ENCODE measurements at places on chromosomes 6 and 20.
A peak's percentile ranks its signal among the peaks of the same experiment; 100 is the strongest.

DNA sequence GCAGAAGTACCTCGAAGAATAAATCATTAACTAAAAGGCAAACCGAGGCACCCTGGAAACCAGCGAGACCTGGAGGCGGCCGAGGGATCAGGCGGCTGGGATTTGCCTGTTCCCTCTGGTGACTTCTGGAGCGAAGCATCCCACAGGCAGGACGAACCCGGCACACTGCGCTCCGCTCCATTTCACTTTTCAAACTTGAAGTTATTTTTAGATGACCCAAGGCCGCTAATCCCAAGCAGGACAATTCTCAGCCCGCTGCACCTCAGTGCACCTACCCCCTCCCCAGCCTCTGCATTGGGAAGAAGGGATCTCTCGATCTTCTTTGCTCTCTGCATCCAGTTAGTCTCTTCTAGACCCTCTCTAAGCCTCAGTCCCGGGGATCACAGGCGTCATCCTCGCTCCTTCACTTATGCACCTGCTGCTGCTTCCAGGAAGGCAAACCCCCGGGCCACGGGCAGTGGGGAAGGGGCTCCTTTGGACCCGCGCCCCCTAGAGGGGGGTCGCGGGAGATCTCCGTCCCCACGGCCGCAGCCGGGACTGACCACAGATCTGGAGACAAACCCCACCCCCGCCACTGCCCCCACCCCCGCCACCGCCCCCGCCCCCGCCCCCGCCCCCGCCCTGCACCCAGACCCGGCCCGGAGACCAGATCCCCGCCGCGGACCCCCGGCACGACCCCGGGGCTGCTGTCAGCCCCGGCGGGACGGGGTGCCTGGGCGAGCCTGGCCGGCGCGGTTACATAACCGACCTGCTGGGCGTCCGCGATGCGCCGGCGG, 636 bp downstream of the RCAN2 start:
- DNase-seq: no peak

- peak; percentile 26 for DNase-seq
Observed at GRCh38 chr6:26311012-26311384, 54.0 kb upstream of the BTN3A2 start.

GRCh38 chr6:161829291-161829729, 555.4 kb upstream of the AGPAT4 start:
- no peak for DNase-seq

GRCh38 chr20:6184086-6184485, 61.3 kb upstream of the FERMT1 start:
- DNase-seq: no peak

GRCh38 chr20:50194831-50195523, 4.3 kb downstream of the CEBPB start:
- no peak for DNase-seq

- DNase-seq: no peak
Observed at GRCh38 chr6:159836718-159837490, 36.8 kb downstream of the PNLDC1 start.

DNA sequence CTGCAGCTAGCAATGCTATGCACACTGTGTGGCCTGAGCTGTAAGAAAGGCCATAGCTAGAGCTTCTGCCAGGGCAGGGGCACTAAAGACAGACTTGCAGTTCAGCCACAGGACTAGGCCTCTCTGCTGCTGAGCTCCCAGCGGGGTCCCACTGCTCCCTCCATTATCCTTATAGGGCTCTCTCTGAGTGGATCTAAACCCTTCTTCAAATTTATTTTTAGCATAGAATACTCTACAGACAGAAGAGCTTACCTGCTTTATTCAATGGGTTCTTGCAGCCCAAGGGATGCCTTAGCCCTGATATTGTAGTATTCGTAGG, 100.9 kb upstream of the MLN start:
- no peak for DNase-seq

- DNase-seq: no peak
Observed at GRCh38 chr20:54043076-54043967, 27.1 kb downstream of the BCAS1 start.

- DNase-seq: peak; percentile 48
Observed at GRCh38 chr20:32574296-32575226, 10.6 kb downstream of the NOL4L start.

DNA sequence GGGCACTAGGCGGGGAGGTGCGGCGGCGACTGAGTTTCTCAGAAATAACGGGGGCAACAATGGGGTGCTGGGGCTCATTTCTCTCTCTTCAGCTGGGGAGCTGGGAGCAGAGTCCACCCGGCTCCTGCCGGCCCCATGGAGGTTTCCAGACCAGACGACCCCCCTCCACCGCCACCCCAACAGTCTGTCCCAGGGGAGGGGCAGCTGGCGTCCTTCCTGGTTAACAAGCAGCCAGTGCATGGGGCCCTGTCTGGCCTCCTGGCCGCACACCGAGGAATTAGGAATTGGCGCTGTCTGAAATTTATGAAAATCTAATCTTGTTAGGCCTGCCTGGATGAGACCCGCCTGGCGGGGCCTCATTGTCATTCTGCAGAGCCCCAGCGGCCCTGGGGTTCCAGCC, 42.4 kb downstream of the PMEPA1 start:
- DNase-seq: no peak

DNA sequence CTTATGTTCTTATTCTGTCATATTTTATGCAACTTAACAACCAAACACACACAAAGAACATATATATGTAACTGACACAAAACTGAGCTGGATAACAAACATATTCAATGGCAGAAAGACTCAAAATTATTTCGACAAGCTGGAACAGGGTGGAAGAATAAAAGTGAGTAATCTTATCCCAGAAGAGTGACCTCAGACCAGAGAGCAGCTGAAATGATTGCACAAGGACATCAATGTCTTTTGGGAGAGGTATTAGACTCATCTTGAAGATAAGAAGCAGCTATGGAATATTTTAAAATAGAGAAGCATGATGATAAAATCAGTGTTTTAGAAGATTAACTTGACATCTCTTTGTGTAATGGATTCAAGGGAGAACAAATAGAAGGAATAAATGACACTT, 191.6 kb upstream of the PRDM1 start:
- DNase-seq: no peak

- no peak for DNase-seq
Observed at GRCh38 chr6:132192631-132193030, 208.6 kb downstream of the MOXD1 start.

- DNase-seq: no peak
Observed at GRCh38 chr6:152055517-152055916, 248.0 kb downstream of the ESR1 start.

- DNase-seq: no peak
Observed at GRCh38 chr6:235763-236360, 56.4 kb upstream of the DUSP22 start.

- no peak for DNase-seq
Observed at GRCh38 chr6:30799210-30799609, 54.9 kb upstream of the IER3 start.

- no peak for DNase-seq
Observed at GRCh38 chr6:135866445-135867123, 15.1 kb downstream of the PDE7B start.

GRCh38 chr6:156953479-156954146, 176.4 kb downstream of the ARID1B start:
- DNase-seq: no peak

GRCh38 chr6:15444881-15445280, 199.0 kb downstream of the JARID2 start:
- DNase-seq: no peak

DNA sequence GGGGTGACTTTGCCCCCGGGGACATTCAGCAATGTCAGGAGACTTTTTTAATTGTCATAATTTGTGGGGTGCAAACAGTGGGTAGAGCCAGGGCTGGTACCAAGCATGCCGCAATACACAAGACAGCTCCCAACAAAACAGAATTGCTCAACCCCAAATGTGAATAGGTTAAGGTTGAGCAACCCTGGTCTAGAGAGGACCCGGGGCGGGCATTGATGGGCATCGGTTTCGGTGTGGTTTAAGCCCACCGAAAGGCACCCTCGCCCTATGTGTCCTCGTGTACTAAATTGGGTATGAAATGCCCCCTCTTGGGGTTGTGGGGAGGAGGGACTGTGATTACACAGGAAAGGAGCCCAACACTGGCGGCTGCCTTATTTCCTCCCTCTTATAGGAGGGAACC, 36.0 kb downstream of the KIAA1755 start:
- DNase-seq: no peak

DNA sequence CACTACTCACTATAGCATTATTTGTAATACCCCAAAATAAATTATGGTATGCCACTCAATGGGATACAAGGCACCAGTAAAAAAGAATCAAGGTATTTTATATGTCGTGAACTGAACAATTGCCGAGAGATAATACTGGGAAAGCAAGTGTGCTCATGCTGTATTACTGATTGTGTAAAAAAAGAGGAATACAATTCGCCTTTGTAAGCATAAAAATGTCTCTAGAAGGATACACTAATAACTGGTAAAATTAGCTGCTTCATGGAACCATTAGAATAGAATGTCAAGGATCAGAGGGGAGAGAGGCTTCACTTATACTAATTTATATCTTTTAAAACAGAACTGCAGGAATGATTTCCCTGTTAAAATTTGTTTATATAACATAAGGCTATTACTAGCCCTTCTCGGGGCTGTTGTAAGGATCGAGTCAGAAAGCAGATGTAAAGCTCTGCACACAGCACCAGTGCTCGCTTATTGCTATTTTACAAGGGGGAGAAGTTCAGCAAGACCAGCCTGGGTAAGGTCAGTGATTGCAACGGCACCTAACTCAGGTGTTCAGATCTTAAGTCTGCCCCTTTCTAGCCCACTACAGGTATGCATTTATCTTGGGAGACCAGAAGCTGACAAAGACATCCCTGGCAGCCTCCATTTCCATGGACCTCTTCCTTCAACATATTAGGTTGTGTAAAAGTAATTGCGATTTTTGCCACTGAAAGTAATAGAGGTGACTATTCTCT, 61.6 kb downstream of the MYH7B start:
- DNase-seq: no peak

GRCh38 chr6:108186226-108186625, 20.4 kb downstream of the NR2E1 start:
- DNase-seq: no peak

DNA sequence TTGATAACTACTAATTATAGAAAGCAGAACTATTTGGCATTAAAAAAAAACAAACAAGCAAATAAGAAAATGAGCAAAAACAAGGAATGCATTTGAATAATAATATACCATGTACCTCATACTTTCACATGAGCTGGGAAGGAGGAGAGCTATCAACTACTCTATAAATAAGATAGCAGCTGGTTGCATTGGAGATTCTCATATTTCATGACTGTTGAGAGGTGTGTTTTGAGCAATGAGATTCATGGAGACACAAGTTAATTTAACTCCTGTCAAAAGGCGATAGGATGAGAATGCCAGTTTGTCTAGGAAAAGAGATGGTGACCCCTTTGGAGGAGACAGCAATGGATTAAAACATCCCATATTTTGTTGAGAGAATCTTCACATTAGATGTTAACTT, 348.8 kb upstream of the SPTLC3 start:
- DNase-seq: no peak

- no peak for DNase-seq
Observed at GRCh38 chr6:132466952-132467351, 46.0 kb downstream of the STX7 start.

DNA sequence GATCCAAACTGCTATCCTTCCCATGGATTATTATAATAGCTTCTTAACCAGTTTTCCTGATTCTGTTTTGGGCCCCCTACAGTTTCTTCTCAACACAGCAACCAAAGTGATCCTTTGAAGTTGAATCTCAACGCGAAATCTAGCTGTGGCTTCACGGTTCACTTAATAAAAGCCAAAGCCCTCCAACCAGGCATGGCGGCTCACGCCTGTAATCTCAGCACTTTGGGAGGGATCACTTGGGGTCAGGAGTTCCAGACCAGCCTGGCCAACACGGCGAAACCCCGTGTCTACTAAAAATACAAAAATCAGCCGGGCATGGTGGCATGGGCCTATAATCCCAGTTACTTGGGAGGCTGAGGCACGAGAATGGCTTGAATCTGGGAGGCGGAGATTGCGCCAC, 3.3 kb downstream of the RMND1 start:
- DNase-seq: no peak

- no peak for DNase-seq
Observed at GRCh38 chr6:14016432-14016831, 91.7 kb downstream of the RNF182 start.

GRCh38 chr6:150004101-150004782, 21.1 kb downstream of the RAET1L start:
- DNase-seq: peak; percentile 66

GRCh38 chr6:41642090-41642959, 4.1 kb downstream of the MDFI start:
- DNase-seq: no peak

DNA sequence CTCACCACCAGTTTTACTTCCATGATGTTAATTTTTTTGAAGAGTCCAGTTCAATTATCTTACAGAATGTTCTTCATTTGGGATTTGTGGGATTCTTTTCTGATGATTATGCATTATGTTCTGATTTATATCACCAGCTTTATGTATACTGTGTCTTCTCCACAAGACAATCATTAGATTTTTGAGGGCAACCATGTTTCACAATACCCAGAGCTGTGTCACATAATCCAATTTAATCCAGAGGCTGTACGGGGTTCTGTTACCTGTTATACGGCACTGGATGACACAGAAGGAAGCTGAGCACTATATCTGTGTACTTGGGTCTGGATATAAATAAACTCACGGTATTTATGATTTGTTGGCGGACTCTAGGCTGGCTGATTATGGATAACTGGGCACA, 41.6 kb upstream of the RPN2 start:
- no peak for DNase-seq

DNA sequence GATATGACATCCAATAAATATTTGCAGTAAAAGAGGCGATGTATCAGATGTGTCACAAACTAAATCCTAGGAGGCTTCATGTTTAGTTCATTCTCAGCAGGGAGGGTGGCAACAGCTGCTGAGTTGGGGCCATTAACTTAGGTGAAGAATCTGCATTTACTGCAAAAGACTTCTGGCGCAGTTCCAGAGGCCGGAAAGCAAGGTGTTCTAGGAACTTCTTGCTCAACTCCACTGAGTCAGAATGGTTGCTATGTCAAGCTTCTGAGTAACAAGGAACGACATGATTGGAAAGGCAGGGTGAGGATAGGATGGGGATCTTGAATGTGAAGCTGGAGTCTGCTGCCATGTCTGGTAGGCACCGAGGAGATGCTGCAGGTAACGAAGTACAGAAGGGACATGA, 11.7 kb downstream of the ADNP start:
- DNase-seq: no peak

All from activated T-cell treated with anti-CD3 and anti-CD28 coated beads, Interleukin-2, amount 50 U/mL, for 1 hour (primary cell).